ENCODE measurements at places on chromosomes 1 and 21.

DNA sequence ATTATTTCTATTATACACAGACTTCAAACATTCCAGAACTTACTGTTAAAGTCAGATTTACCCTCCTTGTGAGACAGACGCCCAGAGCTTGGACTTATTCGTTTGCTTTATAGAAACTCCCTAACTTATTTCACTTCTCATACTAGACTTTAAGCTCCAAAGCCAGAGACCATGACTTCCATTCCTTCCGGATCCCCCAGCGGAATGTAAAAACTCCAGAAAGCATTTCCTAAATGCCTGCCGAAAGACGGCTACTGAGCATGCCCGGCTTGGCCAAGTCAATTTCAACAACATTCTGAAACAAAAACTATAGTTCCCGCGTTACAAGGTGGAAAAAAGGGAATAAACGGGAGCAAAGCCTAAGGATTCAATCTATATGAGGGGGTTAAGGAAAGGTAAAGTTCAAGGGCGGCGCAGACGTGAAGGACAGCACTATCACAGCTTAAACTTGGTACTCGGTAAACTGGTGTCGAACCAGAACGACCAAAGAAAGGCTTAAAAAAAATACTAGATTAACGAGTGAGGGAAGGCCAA is 1.1 kb downstream of the USP48 start:
- DNase-seq, result peak; percentile 34

DNA sequence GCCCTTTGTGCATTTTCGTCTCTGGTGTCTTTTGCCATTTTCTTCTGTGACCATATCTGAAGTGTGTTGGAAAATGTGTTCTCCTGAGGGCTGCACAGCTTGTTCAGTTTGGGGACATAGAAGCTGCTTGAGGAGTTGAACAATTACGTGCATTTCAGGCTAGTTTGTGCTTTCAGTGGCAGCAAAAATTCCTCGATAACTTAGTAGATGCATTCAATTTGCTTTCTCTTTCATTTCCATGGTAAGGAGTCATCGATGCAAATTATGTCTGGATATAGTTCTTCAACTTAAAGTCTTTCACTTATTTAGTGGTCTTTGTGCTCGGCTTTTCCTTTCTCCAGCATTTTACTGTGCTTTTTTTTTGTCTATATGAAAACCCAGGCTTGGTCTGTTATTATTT is 441.5 kb downstream of the PLA2G4A start:
- no peak for DNase-seq

GRCh38 chr21:32525282-32525681 is 60.0 kb downstream of the TCP10L start:
- no peak for DNase-seq

GRCh38 chr1:29517251-29518086 is 281.1 kb downstream of the PTPRU start:
- no peak for DNase-seq

- no peak for DNase-seq
Measured at GRCh38 chr1:54230507-54231339, 30.8 kb downstream of the MRPL37 start.

- DNase-seq, result no peak
Measured at GRCh38 chr1:157239936-157240335, 101.7 kb upstream of the ETV3 start.

DNA sequence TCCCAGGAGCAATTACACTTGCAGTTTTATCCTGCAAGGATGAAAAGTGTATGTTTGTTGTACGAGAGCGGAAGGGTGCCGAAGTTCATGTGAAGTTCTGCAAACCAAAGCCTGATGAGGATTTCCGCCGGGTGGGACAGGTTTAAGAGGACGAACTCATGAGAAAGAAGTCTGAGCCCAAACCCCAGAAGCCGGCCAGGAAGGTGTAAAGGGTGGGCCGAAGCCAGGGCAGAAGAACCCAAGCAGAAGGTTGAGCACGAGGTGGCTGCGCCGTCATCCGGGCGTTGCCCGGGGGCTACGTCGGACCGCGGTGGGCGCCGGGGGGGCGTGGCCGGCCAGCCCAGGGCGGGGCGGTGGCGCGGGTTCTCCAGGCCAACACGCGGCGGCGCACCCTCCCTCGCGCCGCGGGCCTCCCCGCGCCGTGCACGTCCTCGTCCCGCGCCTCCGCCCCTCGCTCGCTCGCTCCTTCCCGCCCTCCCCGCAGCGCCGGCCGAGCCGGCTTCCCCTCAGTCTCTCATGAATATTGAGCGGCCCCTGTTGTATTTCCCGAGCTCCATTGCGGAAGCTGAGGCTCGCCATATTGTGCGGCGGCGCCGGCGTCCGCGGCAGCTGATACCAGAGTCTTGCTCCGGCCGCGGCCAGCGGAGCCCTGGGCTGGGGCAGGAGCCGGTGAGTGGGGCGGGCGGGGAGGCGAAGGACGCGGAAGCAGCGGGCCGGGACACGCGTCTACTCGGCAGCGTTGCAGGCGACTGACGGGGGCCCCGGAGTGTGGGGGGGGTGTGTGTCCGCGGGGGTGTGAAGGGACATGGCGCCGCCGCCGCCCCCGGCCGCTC is at the start of gene RNF2:
RNF2 (plus strand) TSS at position 578 of the 833 bp plus-strand sequence. CDS start 41,996 bp downstream, outside the sequence.
- peak; percentile 86 for DNase-seq

- DNase-seq, result no peak
Measured at GRCh38 chr1:158485455-158485854, 13.4 kb downstream of the OR10R2 start.

DNA sequence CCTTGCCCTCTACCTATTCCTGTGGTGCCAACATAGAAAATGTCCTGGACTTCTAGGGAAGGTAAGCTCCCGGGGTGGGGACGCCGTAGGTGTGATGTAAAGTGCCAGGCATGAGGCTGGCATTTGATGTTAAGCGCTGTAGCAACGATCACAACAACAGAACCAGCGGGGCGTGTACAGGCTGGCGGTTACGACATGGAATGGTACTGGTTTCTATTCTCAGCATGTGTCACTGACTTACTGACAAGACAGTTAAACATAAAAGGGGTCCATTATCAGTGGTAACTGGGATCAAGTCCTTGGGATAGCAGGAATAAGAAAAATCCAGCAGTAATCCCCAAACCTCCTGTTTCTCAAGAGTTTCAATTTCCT is 58.9 kb downstream of the TGFBR3 start:
- no peak for DNase-seq

DNA sequence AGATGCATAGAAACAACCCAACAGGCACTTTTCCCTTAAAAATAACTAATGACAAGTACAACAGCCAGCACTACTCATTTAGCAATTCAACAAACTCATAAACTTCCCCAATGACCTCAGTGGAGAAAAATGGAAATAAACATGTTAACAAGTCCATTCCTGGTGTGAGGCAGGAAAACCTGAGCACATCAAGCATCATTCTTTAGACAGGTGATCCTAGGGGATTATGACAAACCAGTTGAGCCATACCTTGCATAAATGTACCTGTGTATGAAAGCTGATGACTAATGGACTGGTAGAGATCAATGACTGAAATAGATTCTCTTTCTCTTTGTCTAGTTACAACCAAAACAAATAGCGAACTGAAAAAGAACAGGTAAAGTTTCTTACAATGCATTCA is 7.0 kb downstream of the COL24A1 start:
- no peak for DNase-seq

GRCh38 chr21:45381036-45381787 is 23.8 kb upstream of the COL18A1 start:
- DNase-seq, result no peak

DNA sequence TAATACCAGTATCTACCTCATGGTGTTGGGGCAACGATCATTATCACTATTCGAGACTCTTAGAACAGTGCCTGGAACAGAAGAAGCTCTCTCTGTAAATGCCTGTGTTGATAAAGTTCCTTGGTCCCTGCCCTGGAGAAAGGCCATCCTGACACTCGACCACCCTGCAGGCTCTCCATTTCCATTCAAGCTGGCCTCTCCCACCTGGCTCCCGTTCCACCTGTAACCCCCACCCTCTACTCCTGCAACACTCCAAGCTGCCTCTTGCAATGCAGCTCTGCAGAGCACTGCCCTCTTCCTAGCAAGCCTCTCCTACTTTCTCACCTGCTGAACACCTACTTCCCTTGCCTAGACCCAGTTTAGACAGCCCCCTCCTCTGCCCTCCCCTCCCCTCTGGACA is 6.1 kb downstream of the SPOCD1 start:
- DNase-seq, result no peak

GRCh38 chr1:119794230-119794875 is 16.9 kb downstream of the REG4 start:
- DNase-seq, result no peak
